ENCODE measurements at places on chromosomes 7 and 10.

GRCh38 chr7:46006723-46007122 is 85.7 kb upstream of the IGFBP3 start:
- no peak for DNase-seq

DNA sequence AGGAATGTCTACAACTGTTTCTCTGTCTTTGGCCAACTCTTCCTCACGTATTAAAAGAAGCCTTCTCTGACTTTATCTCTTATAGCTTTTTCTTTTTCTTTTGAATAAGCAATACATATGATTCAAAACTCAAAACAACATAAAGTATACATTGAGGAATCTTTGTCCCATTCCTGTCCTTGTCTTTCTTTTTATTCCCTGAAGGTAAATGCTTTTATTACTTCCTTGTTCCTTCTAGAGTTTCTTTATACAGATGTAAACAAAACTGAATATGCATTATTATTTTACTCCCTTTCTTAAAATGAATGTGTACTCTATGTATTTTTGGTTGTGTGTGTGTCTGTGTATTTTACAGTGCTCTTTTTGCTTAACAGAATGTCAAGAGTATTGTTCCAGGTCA is 170.1 kb downstream of the CHN2 start:
- no peak for DNase-seq

- DNase-seq = peak; percentile 39
These were observed 117.3 kb downstream of the PRKAG2 start for GRCh38 chr7:151759591-151760042.

DNA sequence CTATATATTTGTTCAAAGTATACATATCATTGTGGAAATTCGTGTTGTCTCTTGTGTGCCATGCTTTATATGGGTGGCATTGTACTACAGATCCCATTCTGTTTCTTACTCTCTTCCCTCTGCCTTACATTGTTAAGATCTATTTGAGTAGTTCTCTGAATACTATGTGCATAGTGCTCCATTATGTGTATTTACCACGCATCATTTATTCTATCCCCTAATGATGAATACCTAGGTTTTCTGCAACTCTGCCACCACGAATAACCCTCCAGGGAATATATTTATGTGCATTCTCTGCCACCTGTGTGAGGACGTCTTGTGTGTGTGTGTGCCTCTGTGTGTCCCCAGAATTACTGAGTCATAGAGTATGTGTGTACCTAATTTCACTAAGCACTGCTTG is 431.2 kb upstream of the C7orf33 start:
- DNase-seq = no peak

DNA sequence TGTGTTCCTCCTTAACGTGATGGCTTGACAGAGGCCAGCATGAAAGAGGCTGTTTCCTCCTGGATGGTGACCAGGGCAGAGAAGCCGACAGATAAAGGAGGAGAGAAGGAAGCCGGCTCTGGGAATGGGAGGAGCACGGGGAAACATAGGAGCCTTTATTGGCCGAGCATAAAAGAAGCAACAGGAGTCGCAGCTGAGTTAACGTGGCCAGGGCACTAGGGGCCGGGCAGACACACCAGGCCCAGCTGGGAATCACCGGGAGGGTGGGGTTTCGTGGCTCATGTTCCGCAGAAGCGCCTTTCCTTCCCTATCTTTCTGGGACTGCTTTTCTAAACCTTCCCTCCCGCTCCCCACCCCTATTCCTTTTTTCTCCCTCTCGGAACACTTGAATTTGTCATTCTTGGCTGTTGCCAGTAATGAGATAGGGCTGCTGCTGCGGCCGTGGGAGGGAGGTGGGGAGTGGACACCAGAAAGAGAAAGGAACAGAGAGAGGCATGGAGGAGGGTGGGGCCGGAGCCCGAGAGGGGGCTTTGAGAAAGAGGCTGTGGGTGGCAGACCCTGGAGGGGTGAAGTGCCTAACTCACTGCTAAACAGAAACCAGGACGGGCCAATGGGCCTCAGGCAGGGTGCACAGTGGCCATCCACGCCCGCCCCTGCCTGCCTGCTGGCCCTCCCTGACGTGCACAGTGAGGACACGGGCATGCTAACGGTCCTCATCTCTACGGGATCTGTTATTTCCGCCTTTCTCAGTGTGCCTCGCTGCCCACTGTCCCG is 65.2 kb downstream of the COL13A1 start:
- no peak for DNase-seq

DNA sequence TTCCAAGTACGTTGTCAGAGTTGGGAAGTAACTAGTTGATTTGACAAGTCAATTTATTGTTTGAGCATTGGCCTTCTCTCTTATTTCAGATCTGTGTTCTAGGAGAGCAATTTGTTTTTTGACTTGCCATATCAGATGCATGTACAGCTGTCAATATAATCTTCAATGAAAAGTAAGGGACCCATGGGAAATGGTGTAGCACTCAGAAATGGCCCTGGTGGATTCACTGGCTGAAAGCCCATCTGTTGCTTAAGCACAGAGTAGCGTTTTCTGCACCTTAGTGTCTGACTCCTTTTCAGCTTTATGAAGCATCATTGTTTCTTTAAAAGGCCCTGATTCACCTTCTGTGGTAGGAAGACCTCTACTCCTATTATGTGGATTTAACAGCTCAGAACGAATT is 10.2 kb downstream of the GARS1 start:
- no peak for DNase-seq

DNA sequence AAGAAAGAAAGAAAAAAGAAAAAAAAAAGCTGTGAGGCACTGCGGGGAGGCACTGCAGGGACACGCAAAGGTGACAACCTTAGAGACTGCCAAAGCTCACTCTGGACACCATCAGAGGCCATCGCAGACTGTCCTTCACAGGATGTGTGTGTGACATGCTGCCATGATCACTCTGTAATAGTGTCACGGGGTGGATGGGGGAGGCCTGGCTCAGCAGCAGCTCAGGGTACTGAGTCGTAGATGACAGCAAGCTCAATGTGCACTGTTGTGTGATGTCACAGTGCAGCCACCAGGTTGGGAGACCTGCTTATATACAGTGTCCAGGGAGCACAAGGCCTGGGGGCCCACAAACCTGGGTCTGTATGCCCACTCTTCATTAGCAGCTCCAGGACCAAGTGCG is 83.3 kb downstream of the SLIT1 start:
- DNase-seq = no peak

DNA sequence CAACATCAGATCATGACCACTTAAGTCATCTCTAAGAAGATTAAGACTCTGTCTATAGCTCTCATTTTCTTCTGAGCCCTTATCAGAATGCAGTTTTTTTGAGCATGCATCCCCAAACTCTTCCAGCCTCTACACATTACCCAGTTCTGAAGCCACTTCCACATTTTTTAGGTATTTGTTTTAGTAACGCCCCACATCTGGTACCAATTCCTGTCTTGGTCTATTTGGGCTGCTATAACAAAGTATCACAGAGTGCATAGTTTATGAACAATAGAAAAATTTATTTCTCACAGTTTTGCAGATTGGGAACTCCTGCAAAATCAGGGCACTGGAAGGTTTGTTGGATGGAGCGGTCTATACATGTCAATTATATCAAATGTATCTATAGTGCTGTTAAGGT is 107.7 kb upstream of the KCND2 start:
- DNase-seq = no peak

- no peak for DNase-seq
These were observed 14.4 kb upstream of the GSTK1 start for GRCh38 chr7:143248761-143249354.

GRCh38 chr7:115914951-115915350 is 115.6 kb downstream of the TFEC start:
- DNase-seq = no peak

GRCh38 chr7:154744256-154744860 is 258.6 kb downstream of the PAXIP1 start:
- peak; percentile 58 for DNase-seq

- no peak for DNase-seq
These were observed 74.2 kb upstream of the ANLN start for GRCh38 chr7:36315309-36315944.

DNA sequence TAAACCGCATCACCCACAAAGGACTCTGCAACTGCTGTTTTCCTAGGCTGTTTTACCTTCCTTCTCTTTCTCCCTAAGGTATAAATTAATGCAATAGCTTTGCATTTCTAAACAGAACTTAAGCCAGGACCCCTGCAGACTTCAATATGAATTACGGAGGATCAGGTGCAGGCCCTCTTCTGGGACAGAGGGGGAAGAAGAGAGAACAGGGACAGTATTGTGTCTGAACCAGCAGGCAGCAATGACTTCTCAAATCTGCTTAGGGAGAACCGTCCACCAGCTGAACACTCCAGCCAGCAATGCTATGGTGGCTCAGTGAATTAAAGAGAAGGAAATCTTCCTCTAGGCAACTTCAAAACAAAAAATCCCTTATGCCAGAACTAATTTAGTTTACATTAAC is 35.7 kb downstream of the POLR3A start:
- DNase-seq = no peak

GRCh38 chr10:21715531-21716195 is 181.6 kb downstream of the MLLT10 start:
- no peak for DNase-seq

- no peak for DNase-seq
These were observed 2.7 kb upstream of the SYPL1 start for GRCh38 chr7:106114716-106115383.

GRCh38 chr10:34786464-34786863 is 28.6 kb downstream of the PARD3 start:
- DNase-seq = no peak

- DNase-seq = peak; percentile 30
These were observed 66.7 kb upstream of the PDZD8 start for GRCh38 chr10:117441812-117442443.

DNA sequence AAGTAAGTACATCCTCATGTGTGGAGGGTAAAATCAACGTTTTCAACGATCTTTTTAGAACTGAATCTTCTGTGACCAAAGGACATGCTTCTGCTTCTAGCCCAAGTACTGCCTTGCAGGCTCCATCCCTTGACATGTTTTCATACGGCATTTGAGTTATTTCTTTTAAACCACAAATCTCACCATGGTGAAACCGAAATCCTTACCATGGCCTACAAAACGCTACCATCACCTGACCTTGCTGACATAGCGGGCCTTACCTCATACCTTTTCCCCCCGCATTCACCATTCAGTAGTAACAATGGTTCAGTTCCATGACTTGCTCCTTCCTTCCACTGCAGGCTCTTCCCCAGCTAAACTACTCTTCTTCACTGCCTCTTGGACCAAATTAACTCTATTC is 3.5 kb downstream of the RNF216 start:
- no peak for DNase-seq

DNA sequence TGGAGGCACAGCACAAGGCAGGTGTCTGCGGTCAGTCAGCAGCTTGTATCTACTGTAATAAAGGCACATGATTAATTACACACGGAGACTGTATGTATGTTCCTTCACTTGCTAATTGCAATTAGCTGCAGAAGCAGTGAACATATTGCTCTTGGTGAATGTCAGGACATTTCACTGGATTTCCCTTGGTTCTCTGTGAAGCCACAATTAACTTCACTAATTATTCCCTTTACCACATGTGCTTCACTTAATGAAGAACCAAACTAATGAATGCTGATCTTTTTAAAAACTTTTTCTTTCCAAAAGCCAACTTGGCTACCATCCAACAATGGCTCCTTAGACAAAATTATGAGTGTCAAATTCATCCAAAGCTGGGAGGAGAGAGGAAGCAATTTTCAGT is 290.7 kb downstream of the ADRA2A start:
- DNase-seq = no peak

- DNase-seq = no peak
These were observed 19.0 kb downstream of the LDB1 start for GRCh38 chr10:102101152-102101551.

DNA sequence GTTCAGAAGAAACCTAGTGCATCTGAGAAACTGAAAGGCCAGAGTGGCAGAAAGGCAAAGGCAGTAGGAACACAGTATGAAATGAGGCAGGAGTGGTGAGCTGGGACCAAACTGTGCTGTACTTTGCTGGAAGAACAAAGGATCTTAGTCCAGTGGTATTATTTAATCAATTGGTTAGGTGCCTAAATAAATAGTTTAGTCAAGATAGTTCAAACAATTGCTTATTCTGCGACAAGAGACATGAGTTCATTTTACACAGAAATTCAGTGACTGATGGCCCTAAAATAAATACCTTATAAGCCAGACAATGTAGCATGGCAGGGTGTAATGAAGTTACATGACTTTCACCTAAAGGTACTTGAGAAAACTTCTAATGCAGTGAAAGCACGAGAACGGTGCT is 181.8 kb upstream of the LRRN3 start:
- DNase-seq = no peak

DNA sequence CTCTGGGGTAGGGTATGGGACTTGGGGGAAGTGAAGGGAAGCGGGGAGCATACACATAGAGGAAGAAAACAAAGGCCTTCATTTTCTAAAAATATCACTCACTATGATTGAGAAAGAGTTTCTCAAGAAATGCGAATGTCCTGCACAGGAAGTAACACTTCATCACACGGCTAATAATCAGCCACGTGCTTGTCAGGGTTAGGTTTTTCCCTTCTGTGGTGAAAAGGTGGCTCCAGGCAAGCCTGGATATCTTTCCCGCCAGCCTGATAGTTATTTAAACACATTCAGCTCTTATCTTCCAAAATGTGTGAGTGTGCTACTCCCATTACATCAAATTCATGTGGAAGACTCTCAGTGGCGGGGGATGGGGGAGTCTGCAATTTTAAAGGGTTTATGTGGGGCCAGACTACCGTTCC is 166.4 kb upstream of the ADO start:
- no peak for DNase-seq

GRCh38 chr10:3412071-3412582 is 239.5 kb upstream of the PITRM1 start:
- DNase-seq = no peak

DNA sequence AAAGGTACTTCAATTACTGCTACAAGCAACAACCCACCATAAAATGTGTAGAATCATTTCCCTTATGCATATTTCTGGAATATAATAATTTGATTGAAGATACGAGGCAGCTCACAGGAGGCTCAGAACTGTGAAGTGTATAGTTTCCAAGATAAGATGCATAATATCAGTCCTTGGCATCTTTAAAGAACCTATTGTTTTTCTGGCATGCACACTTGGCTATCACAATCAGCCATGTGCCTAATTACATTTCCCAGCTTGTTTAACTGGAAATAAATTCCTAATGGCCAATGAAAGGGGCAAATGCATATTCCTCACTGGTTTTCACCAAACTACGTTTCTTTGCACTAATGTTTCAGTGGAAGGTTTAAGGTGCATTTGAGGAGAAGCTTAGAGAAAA is 83.4 kb upstream of the LRRC18 start:
- DNase-seq = no peak

- DNase-seq = no peak
These were observed 1.5 kb downstream of the DUSP5 start for GRCh38 chr10:110498982-110499795.

DNA sequence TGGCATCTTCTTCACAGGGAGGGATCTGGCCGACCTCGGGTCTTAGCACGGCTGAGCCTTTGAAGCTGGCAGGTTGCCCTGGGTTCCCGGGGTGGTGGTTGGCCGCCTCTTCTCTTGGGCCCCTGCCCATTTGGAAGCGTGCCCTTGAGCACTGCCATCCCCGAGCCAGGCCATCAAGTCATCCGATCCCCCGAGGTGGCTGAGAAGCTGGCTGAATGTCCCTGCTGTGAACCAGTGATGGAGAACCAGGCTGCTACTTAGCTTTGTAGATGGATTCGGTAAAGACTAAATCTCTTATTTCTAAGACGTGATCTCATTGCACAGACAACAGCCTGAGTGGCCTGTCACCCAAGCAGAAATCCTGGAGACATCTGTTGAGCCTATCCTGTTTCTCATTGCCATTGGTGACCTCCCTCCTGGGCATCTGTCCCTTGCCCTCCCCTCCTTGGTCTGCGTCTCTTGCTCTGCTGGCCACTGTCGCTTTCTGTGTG is 74.3 kb downstream of the GRK5 start:
- peak; percentile 64 for DNase-seq

- DNase-seq = no peak
These were observed 6.8 kb upstream of the TBRG4 start for GRCh38 chr7:45118292-45118691.

Data from putamen (tissue), 1 donor.